A549 treated with Mapracorat at 1 μM for 4 hours (cell line): ENCODE measurements at places on chromosomes 13 and 19. TPM values are rescaled to one million over a fixed set of nuclear protein-coding genes. Genes with fewer than 3 reads are reported as not detected.

The FGF21 gene
- not detected in 5 replicates for total RNA-seq

The TMEM86B gene
- 3.1 to 5.4 TPM (median 3.9 TPM) in 5 replicates for total RNA-seq

The FCAR gene
- not detected in 5 replicates for total RNA-seq

The EPSTI1 gene
- 0.10 to 0.28 TPM (median 0.20 TPM) in 5 replicates for total RNA-seq

The ACP7 gene
- 0.05 to 0.17 TPM in 2 of 5 replicates, not detected in the others for total RNA-seq

The CYP4F8 gene
- total RNA-seq = not detected in 5 replicates

The EBI3 gene
- 2.8 to 4.4 TPM (median 3.3 TPM) in 5 replicates for total RNA-seq
